ENCODE measurements at places on chromosomes 3 and 15.

GRCh38 chr3:37852771-37853170 lies 8.9 kb upstream of the CTDSPL start:
- no peak for DNase-seq

GRCh38 chr3:2024713-2025112 lies 74.0 kb upstream of the CNTN4 start:
- DNase-seq = no peak

DNA sequence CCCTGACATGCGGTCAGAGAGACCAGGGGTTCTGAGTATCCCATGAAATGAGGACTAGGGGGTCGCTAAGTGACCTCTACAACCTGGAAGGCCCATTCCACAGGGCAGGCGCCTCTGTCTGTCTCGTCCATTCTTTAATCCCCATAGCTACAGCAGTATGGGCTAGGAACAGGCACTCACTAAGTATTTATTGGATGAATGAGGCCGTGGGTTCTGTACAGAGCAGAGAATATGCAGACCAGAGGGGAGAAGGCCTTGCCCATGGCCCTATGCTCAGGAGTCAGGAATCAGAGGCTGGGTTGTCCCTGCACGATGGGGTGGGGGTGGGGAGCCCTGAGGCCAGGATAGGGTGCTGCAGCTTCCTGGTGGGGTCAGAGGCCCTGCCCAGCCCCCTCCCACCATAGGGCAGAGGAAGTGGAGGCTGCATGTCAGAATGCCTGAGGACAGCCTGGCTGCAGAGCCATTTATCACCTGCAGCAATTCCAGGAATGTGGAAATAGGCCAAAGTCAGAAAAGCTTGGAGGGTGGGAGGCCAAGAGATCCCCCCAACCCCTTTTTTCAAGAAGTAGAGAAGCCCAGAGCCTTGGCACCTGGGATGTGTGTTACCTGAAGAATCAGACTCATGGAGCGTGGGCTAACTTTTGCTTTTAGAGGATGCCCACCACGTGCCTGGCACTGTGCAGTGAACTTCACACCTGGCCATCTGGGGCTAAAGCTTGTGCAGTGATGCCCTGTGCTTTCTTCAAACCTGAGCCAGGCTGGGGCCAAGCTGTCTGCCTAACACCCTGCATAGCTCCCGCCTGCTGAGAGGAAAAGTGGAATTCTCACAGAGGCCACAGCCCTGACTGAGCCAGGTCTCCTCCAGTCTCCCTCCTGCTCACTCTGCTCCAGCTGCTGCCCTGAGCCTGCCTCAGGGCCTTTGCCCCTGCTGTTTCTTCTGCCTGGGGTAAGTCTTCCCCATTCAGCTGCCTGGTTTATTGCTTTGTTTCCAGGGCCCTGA lies 109.4 kb downstream of the WNT7A start:
- no peak for DNase-seq

GRCh38 chr3:117606866-117607265 lies 897.3 kb downstream of the TUSC7 start:
- DNase-seq = no peak

DNA sequence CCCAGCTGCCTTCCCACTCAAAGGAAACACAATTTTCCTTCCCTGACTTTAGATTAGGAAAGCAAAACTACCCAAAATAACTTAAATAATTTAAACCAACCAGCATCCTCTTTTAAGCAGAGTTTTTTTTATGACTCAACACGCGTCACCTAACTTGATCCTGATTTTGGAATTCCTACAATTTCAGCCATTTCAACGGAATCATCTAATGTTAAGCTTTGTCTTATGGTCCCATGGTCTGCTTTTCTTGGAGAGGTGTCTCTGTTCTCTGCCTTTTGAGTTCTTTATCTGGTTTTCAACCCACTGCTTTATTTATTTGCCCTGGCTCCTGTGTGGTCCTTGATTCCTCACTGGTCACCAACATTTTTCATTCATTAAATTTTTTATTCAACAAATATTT lies 219.2 kb upstream of the ARHGEF26 start:
- no peak for DNase-seq

GRCh38 chr3:71962561-71963240 lies 177.8 kb upstream of the PROK2 start:
- no peak for DNase-seq

- no peak for DNase-seq
These were observed 253.6 kb downstream of the MAGI1 start for GRCh38 chr3:65785065-65785645.

GRCh38 chr3:77460326-77460725 lies 420.4 kb downstream of the ROBO2 start:
- DNase-seq = no peak

- no peak for DNase-seq
These were observed 107.1 kb upstream of the TPM1 start for GRCh38 chr15:62935300-62936081.

DNA sequence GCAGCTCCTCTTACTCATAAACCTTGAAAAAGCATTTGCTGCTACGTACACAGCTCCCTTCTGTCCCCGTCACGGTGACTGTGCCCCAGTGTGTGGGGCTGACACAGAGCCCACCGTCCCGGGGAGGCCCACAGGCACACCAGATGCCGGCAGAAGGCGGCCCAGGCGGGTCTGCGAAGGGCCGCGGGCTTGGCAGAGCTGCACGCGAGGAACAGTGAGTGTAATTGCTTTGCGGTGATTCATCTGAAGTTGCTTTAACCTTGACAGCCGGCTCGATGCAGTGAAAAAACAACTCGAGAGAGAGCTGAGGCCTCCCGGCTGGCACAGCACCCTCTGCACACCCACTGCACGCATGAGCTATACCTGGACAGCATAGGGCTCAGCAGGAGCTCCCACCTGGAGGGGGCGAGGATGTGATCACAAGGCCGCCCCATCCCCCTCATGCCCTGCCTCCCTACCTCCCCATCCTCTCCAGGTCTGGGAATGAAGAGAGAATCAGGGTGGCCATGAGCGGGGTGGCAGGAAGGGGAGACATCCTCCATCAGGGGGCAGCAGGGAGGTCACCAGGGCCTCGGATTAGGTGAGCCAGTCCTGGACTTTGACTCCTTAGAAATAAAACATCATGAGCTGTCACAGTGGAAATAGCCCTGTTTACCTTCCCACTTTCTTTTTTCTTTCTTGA lies 172.7 kb downstream of the MEGF11 start:
- no peak for DNase-seq

DNA sequence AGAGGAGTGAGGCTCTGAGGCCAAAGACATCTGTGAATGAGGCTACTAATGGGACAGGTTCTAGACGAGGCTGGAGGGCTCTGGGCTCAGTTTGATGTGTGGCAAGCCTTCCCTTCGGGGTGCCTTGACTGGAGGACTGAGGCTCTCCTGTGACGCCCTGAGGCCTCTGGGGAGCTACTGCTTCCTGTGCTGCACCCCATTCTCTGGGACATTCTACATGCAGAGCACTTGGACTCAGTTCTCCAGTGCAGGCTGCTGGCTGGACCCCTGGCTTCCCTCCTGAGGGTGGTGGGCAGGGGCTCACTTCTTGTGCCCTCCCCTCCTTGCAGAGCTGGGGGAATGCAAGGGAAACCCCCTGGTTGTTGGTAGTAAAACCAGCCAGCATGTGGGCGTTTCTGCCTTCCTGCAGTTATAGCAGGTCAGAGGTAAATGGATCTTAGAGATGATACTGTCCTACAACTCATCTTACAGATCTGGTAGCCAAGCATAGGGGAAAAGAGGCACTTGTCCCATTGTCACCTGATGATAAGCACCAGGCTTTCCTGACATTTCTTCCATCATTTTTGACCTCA lies 133.3 kb downstream of the CHDH start:
- no peak for DNase-seq

DNA sequence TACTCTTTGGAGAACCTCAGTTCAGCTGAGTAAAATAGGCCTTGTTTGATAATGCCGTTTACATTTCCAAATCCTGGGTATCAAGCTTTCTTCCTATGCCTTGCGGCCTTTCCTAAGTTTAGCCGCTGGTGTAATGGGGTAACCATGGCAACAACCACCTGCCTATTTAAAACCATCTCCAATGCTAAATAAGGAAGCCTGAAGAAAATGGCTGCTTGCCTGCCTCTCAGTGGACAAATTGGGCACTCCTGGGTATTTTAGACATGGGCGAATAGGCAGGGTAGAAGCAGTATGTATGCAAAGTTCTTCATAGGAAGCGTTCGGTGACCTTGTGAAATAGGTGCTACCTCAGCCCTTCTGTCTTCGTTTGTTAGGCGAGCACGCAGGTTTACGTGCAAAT lies 122.7 kb downstream of the DGKG start:
- no peak for DNase-seq

DNA sequence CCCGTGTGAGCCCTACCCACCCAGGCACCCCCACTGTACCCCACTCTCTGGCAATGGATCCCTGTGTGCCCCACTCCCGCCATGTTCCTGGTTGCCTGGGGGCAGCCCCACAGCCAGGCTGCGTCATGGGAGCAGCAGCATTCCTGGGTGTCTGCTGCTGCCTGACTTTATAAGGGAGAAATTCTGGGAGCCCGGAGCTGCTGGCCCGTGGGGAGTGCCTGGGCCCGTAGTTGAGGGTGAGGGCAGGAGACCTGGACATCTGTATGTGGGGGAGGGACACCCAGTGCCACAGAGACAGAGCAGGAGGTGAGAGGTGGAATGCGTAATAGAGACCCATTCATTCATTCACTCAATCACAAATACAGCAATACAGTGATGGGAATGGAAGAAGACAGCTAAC lies 15.1 kb downstream of the CSPG4 start:
- no peak for DNase-seq

GRCh38 chr3:72492240-72492639 lies 356.0 kb downstream of the SHQ1 start:
- no peak for DNase-seq

DNA sequence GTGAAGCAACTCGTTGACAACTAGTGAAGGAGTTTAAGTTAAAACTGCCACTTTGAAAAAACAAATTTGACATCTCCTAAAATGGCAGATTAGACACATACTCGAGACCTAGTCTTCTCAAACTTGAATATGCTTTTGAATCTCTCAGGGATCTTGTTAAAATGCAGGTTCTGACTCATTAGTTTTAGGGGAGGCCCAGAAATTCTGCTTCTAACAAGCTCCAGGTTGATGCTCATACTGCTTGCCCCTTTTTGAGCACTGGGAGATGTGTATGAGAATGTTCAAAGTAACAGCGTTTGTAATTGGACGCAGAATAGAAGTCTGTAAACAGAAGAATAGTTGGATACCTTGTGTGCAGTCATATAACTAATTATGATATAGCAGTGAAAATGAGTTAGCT lies 1.6 kb downstream of the C3orf38 start:
- DNase-seq = no peak

DNA sequence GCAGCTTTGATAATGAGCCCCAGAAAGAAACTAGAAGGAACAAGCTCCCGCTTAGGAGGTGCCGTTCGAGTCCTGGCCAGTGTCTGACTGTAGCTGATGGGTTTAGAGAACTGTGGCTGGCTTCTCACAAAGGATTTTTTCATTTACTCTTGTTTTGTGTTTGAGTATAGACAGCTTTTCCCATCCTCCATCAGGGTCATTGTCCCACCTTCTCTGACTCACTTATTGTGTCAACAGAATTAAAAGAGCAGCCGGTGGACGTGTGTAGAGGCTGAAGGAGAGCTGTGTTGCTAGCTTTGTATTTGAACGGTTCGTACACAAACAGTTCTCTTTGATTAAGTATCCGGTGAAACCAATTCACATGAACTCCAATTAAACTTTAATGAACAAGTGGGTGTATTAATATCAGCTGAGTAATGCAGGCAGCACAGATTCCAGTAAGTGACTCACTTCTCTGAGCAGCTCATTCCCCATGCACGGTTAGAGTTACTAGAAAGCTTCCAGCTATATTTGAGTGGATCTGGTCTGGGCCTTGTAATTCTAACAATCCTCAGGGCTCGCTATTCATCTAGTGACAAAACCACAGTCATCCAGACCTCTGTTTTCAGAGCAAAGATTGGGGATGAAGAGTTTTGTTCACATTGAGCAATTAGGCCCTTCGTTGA lies 141.0 kb downstream of the LPP start:
- no peak for DNase-seq

DNA sequence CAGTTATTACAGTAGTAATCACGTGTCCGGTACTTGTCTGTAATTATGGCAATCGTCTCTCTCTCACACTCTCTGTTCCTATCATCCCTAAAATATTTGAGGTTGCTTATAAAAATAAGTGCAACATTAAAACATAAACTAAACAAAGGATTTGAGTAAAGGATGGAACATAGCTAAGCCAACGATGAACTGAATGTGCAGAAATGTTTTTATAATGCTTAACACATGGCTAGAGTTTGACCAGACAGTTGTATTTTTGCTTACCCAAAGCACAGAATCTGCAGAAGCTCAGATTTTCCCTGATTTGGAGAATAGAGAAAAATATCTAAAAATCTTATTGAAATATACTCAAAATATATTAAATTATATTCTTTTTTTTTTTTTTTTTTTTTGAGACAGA lies 1030.9 kb downstream of the NAALADL2 start:
- no peak for DNase-seq

DNA sequence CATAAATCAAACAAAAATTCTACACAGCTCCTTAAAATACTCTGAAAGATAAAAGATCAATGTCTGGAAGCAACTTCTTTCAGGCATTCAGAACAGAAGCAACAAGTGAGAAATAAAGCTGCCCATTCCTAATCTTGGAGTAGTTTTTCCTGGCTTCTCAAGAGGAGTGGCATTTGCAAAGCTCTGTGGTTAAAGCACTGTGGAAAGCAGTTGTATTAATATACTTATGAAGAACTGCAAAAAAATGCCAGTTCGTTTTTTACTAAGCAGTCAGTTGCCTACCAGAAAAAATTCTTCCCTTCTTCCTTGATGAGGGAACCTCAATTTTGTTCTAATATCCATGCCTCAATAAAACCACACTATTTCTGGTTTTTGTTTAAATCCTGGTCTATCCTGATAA lies 197.8 kb downstream of the TNIK start:
- no peak for DNase-seq

- no peak for DNase-seq
These were observed 12.1 kb downstream of the OSBPL10 start for GRCh38 chr3:31968927-31969418.

- no peak for DNase-seq
These were observed 612.9 kb upstream of the TBL1XR1 start for GRCh38 chr3:177810162-177810623.

- no peak for DNase-seq
These were observed 41.4 kb upstream of the FLNB start for GRCh38 chr3:57966829-57967228.

DNA sequence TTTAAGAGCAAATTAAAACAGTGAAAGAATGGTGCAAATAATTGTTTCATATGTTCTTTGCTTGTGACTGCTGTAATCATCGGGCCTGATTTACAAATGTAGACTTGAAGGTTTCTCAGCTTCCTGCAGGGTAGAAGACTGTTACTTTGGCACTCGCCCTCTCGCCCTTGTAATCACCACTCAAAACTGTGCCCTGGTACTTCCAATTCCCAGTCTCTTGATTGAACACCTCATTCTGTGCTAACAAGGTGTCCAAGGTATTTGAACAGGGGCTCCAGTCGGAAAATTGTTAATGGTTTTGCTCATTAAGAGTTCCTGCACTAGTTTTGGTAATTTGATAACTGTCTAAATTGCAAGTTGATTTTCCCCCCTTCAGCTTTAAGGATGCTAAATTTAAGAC lies 209.5 kb downstream of the ZIC1 start:
- no peak for DNase-seq
